A673 (cell line): ENCODE measurements at places on chromosomes 4 and X. TPM values are rescaled to one million over a fixed set of nuclear protein-coding genes. Genes with fewer than 3 reads are reported as not detected.

SASH3 gene
- total RNA-seq = not detected in 2 replicates

JAKMIP1 gene
- total RNA-seq = not detected in 2 replicates

GPR82 gene
- not detected in 2 replicates for total RNA-seq

WWC2 gene
- 82.8 and 86.5 TPM in 2 replicates for total RNA-seq

ATP8A1 gene
- 0.28 and 0.90 TPM in 2 replicates for total RNA-seq

LRBA gene
- total RNA-seq = 35.7 and 39.4 TPM in 2 replicates

GRCh38 chrX:141638550-141638949 is 49.0 kb downstream of the SPANXA2 start:
- H3K4me3 ChIP-seq = no peak overlapping the region
- H3K27ac ChIP-seq = no peak overlapping the region
- no peaks in the 10 kb centered on the region for H3K27me3 ChIP-seq
- no peaks in the 10 kb centered on the region for H3K4me1 ChIP-seq
- DNase-seq = no peak

DNA sequence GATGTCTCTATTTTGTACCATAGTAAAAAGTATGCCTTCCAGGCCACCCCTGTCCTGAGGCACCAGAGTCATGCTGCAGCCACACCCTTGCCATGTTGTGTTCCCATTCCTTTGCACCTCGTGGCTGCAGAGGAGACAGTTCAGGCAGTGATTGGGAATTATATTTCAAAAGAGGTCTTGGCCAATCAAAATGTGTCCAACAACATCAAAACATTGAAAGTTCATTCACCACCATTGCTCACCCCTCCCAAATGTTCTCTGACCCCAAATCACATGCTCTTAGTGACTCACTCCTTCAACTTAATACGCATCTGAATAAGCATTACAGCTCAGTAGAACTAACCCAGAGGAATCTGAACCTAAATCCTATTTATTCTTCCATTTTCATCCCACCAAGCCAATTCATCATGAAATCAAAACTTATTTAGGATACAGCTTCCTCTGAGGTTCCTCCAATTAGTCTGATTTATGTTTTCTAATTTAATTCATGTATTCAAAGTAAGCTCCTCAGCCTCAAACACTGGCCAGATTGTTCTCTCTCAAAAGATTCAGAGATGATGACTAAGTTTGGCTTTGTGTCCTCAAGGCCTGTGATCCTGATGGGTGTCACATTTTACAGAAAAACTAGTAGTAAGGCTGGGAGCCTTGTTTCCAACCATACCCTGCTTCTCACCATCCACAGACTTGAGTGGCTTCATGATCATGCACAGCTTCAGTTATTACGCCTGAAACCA is 323.2 kb upstream of the INTU start:
- no peak overlapping the region for H3K4me3 ChIP-seq
- no peak overlapping the region for H3K27ac ChIP-seq
- no peaks in the 10 kb centered on the region for H3K4me1 ChIP-seq
- DNase-seq = peak; percentile 2
- H3K27me3 ChIP-seq = no peaks in the 10 kb centered on the region

GRCh38 chr4:2068566-2068965 is 9.4 kb downstream of the NAT8L start:
- H3K4me1 ChIP-seq = no peaks in the 10 kb centered on the region
- H3K27ac ChIP-seq = no peak overlapping the region
- no peaks in the 10 kb centered on the region for H3K36me3 ChIP-seq

GRCh38 chr4:165767671-165768070 is 105.4 kb upstream of the TLL1 start:
- H3K27ac ChIP-seq = no peak overlapping the region
- no peaks in the 10 kb centered on the region for H3K36me3 ChIP-seq
- no peaks in the 10 kb centered on the region for H3K27me3 ChIP-seq
- DNase-seq = no peak
- H3K4me1 ChIP-seq = no peaks in the 10 kb centered on the region

GRCh38 chr4:121977251-121978171 is 25.7 kb upstream of the TRPC3 start:
- H3K4me3 ChIP-seq = no peak overlapping the region
- no peaks in the 10 kb centered on the region for H3K4me1 ChIP-seq
- H3K27me3 ChIP-seq = peaks cover 4% of the 10 kb centered on the region
- H3K27ac ChIP-seq = no peak overlapping the region
- DNase-seq = no peak
